ENCODE measurements at places on chromosomes 11 and 22. TPM values are rescaled to one million over a fixed set of nuclear protein-coding genes. Genes with fewer than 3 reads are reported as not detected.

Gene SLC37A2
- total RNA-seq = 0.60 TPM

Gene PTPRCAP
- 328 TPM for total RNA-seq

Gene GLB1L3
- 6.8 TPM for total RNA-seq

Gene TLCD5
- 0.42 TPM for total RNA-seq

Gene PATE2
- total RNA-seq = 0.20 TPM

Gene IL10RA
- 187 TPM for total RNA-seq

Gene C11orf21
- total RNA-seq = 66.4 TPM

Gene MB
- total RNA-seq = 0.20 TPM

Gene MS4A15
- total RNA-seq = not detected

Gene C11orf91
- 0.27 TPM for total RNA-seq

Gene ROBO3
- 12.0 TPM for total RNA-seq

Gene OR4X1
- not detected for total RNA-seq

Gene MS4A12
- total RNA-seq = not detected

Gene CFAP300
- total RNA-seq = not detected

Gene OR52I2
- total RNA-seq = not detected

Gene MEI1
- total RNA-seq = 60.0 TPM

Gene POU2AF2
- total RNA-seq = not detected

Gene TTC36
- 1.1 TPM for total RNA-seq

Gene LRRC74B
- total RNA-seq = not detected

Gene OR9G4
- not detected for total RNA-seq

Gene KRTAP5-11
- total RNA-seq = not detected

Gene MRPL23
- 106 TPM for total RNA-seq

Gene IGLL1
- not detected for total RNA-seq

Gene OVCH2
- total RNA-seq = not detected

Gene POTEH
- not detected for total RNA-seq

Gene SCUBE2
- total RNA-seq = 0.55 TPM

Gene DEFB131B
- not detected for total RNA-seq

Gene CHST1
- not detected for total RNA-seq

Gene NAV2
- 1.1 TPM for total RNA-seq

Gene SCUBE1
- not detected for total RNA-seq

Gene GRIA4
- total RNA-seq = not detected

Gene GGT1
- total RNA-seq = 44.6 TPM

Gene ZP1
- not detected for total RNA-seq

Gene TRPC6
- not detected for total RNA-seq

Gene UCP3
- total RNA-seq = 3.2 TPM

Gene BRD1
- total RNA-seq = 46.9 TPM

Gene SULT4A1
- not detected for total RNA-seq

Gene ANGPTL5
- total RNA-seq = not detected

Gene RAB36
- total RNA-seq = 0.27 TPM

Gene MISFA
- 1.9 TPM for total RNA-seq

Gene OR8A1
- not detected for total RNA-seq

Gene CDCA5
- total RNA-seq = 109 TPM
